Progenitor cell of endocrine pancreas (in vitro differentiated cells): ENCODE measurements at places on chromosomes 2 and 18.

GRCh38 chr2:108535357-108535631 is 1.0 kb downstream of the LIMS1 start:
- H3K27ac ChIP-seq, result peak overlapping the region; percentile 96
- H3K4me1 ChIP-seq, result peaks cover 42% of the 10 kb centered on the region
- no peaks in the 10 kb centered on the region for H3K36me3 ChIP-seq
- H3K4me3 ChIP-seq, result peak overlapping the region; percentile 94
- no peaks in the 10 kb centered on the region for H3K27me3 ChIP-seq
- no peak for DNase-seq

GRCh38 chr18:74734013-74734444 is 136.4 kb downstream of the ZNF407 start:
- DNase-seq, result no peak
- peaks cover 2% of the 10 kb centered on the region for H3K36me3 ChIP-seq
- H3K27ac ChIP-seq, result peak overlapping the region; percentile 76
- peaks cover 1% of the 10 kb centered on the region for H3K4me1 ChIP-seq

DNA sequence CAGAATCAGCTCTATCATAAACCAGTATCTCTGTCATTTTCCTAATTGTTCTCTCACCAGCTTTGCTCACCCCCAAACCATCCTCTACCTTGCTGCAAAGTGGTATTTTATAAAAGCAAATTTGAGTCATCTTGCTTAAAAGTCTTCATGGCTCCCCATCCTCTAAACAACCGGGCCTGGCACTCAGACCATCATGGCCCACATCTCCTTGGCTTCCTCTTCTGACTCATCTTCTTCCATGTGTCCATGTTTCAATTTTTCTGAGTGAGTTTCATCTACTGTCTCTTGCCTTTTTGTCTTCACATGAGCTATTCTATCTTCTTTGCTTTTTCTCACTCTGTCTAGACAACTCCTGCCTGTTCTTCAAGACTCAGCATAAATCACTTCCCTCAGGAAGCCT is 58.6 kb downstream of the LHCGR start:
- peaks cover 8% of the 10 kb centered on the region for H3K4me1 ChIP-seq
- DNase-seq, result no peak
- no peaks in the 10 kb centered on the region for H3K36me3 ChIP-seq
- no peak overlapping the region for H3K4me3 ChIP-seq
- no peaks in the 10 kb centered on the region for H3K27me3 ChIP-seq

DNA sequence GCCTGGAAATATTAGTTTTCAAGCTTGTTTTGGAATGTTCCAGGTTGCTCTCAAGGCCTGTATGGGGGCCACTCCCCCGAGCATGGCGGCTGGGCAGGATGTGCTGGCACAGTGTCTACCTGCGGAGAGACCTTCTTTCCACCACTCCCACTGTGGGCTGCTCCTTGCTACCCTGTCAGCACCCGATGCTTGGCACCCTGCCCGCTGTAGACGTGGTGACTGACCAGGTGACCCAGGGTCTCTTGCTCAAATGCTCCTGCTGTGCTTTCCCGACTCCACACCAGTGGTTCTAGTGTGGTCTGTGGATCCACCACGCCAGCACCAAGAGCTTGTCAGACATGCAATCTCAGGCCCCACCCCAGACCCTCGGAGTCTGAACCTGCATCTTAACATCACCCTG is 213.3 kb downstream of the SH3BP4 start:
- H3K27ac ChIP-seq, result no peak overlapping the region
- DNase-seq, result no peak
- H3K4me3 ChIP-seq, result no peak overlapping the region

DNA sequence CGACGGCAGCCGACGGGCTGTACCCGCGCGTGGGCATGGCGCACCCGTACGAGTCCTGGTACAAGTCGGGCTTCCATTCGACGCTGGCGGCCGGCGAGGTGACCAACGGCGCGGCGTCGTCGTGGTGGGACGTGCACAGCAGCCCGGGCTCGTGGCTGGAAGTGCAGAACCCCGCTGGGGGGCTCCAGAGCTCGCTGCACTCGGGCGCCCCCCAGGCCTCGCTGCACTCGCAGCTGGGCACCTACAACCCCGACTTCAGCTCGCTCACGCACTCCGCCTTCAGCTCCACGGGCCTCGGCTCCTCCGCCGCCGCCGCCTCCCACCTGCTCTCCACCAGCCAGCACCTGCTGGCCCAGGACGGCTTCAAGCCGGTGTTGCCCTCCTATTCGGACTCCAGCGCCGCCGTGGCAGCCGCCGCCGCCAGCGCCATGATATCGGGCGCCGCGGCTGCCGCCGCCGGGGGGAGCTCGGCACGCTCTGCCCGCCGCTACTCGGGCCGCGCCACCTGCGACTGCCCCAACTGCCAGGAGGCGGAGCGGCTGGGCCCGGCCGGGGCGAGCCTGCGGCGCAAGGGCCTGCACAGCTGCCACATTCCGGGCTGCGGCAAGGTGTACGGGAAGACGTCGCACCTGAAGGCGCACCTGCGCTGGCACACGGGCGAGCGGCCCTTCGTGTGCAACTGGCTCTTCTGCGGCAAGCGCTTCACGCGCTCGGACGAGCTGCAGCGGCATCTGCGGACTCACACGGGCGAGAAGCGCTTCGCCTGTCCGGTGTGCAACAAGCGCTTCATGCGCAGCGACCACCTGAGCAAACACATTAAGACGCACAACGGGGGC is 2.0 kb downstream of the SP9 start:
- H3K4me1 ChIP-seq, result peaks cover 18% of the 10 kb centered on the region
- H3K36me3 ChIP-seq, result no peaks in the 10 kb centered on the region
- peak overlapping the region; percentile 46 for H3K4me3 ChIP-seq
- DNase-seq, result peak; percentile 66
